CD8-positive, alpha-beta memory T cell (primary cell): ENCODE measurements at places on chromosomes 6 and 20. TPM values are rescaled to one million over a fixed set of nuclear protein-coding genes. Genes with fewer than 3 reads are reported as not detected.

The TRIM10 gene
- not detected for polyA plus RNA-seq

The CTCFL gene
- polyA plus RNA-seq = not detected

The ECT2L gene
- polyA plus RNA-seq = 0.09 TPM

The IL20RA gene
- polyA plus RNA-seq = not detected

The PROKR2 gene
- 0.94 TPM for polyA plus RNA-seq

The CYP24A1 gene
- polyA plus RNA-seq = 0.40 TPM

The WFDC5 gene
- not detected for polyA plus RNA-seq

The SLC22A3 gene
- polyA plus RNA-seq = not detected

The APOM gene
- 4.3 TPM for polyA plus RNA-seq

The SLC17A4 gene
- polyA plus RNA-seq = not detected

The SCUBE3 gene
- polyA plus RNA-seq = 0.18 TPM

The SLC13A3 gene
- not detected for polyA plus RNA-seq

The MAP3K7 gene
- 20.8 TPM for polyA plus RNA-seq

The DEFB112 gene
- polyA plus RNA-seq = not detected

The C6orf132 gene
- polyA plus RNA-seq = not detected

The GSTA2 gene
- not detected for polyA plus RNA-seq

The TNNC2 gene
- 0.36 TPM for polyA plus RNA-seq

The PEX6 gene
- polyA plus RNA-seq = 14.6 TPM

The SAMD10 gene
- 15.6 TPM for polyA plus RNA-seq

The SLC22A2 gene
- not detected for polyA plus RNA-seq
